Amygdala (tissue), 56 donors: ENCODE measurements at places on chromosomes 1 and 21.

DNA sequence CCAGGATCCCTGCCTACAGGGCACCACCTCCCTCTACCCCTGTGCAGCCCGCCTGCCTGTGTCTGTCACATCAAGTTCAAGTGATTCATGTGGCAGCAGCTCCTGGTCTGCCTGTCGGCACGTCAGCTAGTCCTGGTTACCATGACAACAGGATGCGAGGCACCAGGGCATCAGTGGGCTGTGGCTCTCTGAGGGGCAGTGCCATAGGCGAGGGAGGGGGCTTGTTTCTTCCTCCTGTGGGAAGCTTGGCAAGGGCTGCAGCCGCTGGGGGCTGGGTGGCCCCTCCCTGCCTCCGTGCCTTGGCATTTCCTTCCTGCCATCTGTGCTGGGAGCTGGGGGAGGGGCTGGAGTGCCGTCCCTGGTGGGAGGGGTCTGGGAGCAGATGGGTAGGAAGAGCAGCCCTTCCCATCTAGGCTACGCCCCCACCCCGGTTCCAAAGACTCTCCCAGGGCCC is 43.1 kb downstream of the FOXO6 start:
- DNase-seq, result no peak

DNA sequence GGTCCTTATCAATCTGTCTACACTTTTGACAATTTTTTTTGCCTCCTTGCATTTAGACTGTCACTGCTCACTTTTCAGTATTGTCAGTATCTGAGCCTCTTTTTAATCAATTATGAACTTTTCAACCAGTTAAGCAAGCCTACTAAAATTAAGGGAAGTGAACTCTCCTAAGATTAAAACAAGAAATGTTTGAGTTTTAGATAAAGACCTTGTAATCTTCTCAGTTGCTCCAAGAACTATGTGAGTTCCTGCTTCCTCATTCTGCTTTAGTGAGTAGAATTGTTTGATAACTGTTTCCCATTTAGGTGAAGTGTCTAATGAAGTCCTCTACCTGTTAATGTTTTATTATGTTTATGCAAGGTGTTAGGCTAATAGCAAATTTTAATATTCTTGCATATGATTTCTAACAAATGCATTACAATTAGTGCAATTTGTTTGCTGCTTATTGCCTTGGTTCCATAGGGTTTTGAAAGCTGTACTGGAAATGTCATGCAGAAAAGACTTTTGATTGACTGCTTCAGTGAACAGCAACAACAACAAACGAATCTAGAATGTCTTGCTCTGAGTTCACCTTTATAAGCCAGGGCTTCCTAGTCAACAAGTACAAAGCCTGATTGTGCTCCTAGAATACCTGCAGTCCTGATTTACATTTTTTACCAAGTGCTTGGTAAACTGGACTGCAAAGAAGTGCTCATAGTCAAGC is 40.9 kb downstream of the PLA2G4A start:
- DNase-seq, result no peak

GRCh38 chr1:180244840-180245239 is 14.8 kb downstream of the LHX4 start:
- DNase-seq, result no peak

DNA sequence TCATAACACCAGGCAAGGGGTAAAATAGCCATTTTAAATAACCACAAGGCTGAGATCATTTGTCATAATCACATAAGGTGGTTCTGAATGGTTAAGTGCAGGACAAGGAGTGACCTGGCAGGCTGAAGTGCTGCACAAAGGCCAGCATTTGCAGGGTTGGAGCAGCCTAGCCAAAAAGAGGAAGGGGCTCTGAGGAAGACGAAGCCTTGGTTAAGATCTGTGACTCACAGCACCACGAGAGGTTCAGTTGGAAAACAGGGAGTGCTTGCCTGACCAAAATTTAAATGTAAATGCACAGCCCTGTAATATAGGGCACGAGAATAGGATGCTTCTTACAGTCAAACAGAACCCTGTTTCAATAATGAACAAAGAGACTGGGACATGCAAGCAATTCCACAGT is 12.1 kb downstream of the ATP5PF start:
- DNase-seq, result no peak

- DNase-seq, result no peak
Observed at GRCh38 chr1:173205146-173206051, 1.7 kb downstream of the TNFSF4 start.

DNA sequence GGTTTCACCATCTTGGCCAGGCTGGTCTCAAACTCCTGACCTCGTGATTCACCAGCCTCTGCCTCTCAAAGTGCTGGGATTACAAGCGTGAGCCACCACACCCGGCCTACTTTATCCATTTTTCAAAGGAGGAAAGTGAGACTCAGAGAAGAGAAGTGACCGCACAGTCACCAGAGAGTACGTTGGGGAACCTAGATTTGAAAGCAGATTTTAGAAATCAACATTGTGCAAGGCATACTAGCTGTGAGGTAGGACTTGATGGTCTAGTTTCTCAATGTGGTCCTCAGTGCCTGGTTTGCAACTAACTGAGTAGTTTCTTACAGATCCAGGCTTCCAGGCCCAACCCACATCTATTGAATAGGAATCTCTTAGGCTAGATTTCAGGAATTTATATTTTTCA is 1.7 kb upstream of the PRCC start:
- no peak for DNase-seq

DNA sequence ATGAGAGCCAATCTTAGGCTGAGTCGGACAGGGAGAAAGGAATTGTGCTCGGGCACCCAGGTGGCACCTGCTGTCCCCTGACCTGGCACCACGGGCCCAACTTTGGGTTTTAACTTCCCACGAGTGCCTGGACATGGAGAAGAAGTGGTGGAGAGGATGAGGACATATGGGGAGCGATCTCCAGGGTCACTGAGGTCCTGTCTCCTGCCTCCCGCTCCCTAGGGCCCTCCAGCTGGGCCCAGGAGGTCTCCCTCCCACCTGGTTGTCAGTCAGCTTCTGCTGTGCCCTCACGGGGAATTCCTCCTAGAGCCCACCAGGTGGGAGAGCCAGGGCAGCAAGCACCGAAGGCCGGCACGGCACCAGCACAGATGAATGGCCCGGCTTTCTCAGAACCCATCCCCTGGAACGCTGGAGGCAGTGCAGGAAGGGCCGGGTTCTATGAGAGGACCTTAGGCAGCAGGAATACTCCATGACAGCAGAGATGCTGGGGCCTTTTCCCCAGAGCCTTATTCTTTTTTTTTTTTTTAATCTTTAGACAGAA is 435.5 kb downstream of the CAMTA1 start:
- no peak for DNase-seq

DNA sequence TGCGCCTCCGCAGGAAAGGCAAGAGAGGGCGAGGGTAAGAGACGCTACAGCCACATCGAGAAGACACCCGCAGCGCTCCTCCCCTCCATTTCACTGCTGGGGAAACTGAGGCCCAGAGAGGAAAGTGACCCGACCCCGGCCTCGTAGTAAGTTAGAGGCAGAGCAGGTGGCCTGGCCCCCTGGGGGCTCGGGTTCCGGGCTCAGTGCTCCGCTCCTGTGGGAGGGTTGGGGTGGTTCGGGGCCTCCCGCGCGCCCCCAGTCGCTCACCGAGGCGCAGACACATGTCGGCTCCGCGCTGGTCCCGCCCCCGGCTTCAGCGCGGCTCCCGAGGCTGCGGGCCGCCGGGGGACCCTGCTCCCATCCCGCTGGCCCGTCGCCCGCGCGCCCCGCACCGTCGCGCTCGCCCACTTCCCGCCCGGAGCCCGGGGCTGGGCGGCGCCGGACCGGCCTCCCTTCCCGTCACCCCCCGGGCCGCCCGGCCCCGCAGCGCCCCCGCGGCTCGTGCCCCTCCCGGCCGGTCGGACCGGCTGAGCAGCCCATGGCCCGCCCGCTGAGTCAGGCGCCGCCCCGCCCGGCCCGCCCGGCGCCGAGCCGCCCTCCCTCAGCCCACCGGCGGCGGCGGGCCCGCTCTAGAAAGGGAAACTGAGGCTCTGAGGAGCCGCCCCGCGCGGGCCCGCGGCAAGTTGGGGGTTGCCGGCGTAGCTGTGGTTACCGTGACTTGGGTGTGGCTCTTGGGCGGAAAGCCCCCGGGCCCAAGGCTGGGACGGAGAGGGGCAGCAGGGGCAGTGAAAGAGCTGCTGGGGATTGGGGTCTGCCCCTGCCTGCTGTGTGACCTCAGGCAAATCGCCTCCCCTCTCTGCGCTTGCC is at the start of gene TMEM54:
Gene TMEM54 (minus strand): TSS at position 434 of the 867 bp plus-strand sequence. CDS start 151 bp downstream, at position 283.
- no peak for DNase-seq

- DNase-seq, result no peak
Observed at GRCh38 chr1:64856553-64856952, 109.8 kb downstream of the JAK1 start.

DNA sequence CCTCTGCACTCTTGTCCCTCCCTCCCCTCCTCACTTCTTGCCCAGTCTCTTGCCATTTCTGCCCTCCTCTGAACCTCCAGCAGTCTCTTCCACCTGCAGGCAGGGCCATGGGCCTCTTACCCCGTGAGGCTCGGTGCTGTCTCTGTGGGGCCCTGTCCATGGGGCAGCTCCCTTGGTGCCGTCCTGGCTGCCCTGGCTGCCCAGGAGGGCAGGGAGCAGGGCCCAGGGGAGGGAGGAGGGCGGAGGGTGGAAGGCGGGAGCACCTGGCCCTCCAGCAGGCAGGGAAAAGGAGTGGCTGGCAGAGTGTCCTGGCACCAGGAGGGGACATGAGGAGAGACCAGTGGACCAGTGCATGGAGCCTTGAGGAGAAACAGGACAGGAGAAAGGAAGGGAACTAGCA is at the start of gene RORC:
Gene RORC (minus strand): TSS at position 198 of the 400 bp plus-strand sequence. CDS start 38 bp downstream, at position 160.
- no peak for DNase-seq
